CD4-positive, alpha-beta T cell treated with Interleukin-15 for 1 hour (primary cell): ENCODE measurements at places on chromosomes 16 and 17.
A peak's percentile ranks its signal among the peaks of the same experiment; 100 is the strongest.

GRCh38 chr16:8474587-8474986, 115.7 kb downstream of the TMEM114 start:
- no peak for DNase-seq

DNA sequence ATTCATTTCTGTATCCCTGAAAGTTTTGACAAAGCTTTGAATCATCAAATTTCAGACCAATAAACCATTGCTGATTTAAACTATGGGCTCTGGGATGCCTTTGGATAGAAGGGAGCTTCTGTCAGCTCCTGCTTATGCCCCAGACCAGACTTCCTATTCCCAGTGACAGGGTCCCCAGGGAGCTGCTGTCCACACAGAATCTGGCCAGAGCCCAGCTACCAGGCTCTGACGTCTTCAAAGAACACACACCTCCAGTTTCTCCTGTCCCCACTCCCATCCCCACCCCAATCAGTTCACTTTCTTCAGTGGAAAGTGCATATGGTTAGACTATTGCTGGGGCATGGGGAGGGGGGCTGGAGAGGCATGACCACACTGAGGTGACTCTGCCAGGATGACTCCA, 51.6 kb upstream of the SREBF1 start:
- no peak for DNase-seq

- DNase-seq: no peak
Observed at GRCh38 chr17:31155208-31155810, 60.5 kb downstream of the NF1 start.

- no peak for DNase-seq
Observed at GRCh38 chr17:1961189-1961588, 63.9 kb downstream of the RTN4RL1 start.

DNA sequence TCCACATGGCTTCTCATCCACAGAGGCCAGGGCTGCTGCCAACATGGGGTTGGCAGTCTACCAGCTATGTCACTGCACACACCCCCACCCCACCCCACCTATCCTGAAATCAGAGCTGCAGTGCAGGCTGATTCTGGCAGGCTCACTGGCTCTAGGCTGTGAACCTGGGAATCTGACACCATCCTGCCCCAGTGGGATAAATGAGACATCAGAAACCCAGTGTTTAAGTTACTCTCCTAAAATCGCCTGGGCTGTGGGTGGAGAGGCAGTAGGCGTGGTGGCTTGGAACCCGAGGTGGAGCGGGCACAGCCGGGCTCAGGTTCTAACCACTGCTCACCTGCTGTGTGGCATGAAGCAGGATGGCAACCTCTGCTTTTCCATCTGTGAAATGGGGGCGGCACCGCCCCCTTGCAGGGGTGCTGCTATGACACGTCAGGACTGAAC, 5.6 kb downstream of the SLC38A8 start:
- DNase-seq: no peak

DNA sequence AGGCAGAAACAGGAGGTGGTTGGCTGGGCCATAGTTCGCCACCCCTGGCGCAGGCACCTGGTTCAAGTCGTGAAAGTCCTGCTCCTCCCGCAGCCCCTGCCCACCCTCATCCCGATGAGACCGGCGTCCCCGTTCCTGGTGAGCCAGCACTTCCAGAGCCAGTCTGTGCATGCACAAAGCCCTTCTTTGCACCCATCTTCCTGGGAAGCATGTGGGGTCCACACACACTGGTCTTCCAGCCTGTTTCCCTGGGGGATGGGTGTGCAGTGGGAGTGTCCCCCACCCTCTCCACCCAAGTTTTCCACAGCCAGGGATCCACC, 1.6 kb upstream of the ZG16B start:
- DNase-seq: no peak

DNA sequence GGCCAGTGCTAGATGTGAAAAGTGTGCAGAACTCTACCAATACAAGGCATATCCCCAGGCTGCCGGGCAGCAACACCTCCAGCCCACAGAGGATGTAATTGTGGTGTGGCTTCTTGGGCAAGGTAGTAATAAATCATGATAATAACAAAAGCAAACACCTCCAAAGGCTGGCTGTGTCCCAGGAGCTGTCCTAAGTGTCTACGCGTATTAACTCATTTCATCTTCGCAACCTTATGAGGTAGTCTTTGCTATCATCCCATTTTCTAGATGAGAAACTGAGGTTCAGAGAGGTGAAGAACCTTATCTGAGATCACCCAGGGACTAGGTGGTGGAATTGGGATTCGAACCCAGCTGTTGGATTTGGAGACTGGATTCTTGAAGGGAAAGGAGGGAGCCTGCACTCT, 5.3 kb downstream of the PDK2 start:
- DNase-seq: no peak

GRCh38 chr16:4018391-4018790, 97.9 kb downstream of the ADCY9 start:
- no peak for DNase-seq

DNA sequence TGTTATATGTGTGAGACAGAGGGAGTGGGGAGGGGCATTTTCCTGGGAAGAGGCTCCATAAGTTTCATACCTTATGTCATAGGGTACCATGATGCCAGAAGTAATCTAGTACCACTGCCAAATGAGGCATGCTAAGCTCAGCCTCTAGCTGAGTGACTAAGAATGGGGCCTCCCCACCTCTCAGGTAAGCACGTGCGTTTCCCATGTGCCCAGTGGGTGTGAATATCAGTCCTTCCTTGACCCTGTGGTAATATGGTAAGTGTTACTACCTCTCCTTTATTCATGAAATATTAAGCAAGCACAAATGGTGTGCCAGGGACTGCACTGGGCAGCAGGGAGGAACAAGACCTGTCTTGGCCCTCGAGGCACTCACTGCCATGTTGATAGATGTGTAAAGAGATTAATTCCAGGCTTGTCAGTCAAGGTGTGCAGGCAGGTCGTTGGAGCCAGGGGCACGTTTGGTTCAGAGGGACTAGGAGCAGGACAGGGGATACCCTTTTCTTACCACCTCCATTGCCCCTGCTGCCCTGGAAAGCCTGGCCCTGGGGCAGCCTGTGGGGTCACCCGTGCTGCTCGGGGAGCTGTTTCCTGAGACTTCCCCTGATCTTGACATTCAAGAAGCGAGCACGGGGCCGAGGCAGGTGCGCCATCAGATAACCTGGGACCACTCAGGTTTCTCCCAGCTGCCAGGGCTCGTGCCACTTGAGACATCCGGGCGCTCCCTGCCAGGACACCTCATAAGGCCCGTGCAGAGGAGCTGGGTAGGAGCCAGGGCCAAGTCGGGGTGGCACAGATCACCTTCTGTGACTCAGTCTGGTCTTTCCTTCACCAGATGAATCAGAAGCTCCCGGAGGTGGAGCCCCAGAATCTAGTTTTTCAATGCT, 8.8 kb downstream of the RSAD1 start:
- no peak for DNase-seq

GRCh38 chr16:27111486-27111885, 44.8 kb downstream of the C16orf82 start:
- no peak for DNase-seq

DNA sequence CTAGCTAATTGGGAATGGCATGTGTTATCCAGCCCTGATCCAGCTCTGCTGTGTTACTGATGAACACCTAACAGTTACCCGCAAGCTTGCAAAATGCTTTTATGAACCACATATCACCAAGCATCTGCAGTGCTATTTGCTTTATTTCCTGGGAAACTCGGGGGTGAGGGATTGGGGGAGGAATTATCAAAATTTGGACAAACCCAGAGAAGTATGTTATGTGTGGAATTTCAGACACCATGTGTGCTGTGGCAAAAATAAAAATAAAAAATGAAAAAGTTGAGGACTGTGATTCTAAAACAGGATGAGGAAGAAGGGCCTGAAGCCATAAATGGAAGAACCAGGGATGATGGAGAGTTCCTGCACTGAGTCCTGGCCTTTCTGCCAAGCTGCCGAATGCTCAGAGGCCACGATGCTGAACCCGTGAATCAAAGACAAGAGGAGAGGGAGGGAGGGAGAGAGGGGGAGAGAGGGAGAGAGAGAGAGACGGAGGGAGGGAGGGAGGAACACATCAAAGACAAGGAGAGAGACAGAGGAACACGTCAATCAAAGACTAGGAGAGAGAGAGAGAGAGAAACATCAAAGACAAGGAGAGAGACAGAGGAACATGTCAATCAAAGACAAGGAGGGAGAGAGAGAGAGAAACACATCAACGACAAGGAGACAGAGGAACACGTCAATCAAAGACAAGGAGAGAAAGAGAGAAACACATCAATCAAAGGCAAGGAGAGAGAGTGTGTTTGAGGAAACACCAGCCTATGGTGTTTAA, 89.8 kb downstream of the MRM3 start:
- DNase-seq: no peak

- DNase-seq: no peak
Observed at GRCh38 chr16:66459878-66460277, 32.8 kb downstream of the BEAN1 start.

DNA sequence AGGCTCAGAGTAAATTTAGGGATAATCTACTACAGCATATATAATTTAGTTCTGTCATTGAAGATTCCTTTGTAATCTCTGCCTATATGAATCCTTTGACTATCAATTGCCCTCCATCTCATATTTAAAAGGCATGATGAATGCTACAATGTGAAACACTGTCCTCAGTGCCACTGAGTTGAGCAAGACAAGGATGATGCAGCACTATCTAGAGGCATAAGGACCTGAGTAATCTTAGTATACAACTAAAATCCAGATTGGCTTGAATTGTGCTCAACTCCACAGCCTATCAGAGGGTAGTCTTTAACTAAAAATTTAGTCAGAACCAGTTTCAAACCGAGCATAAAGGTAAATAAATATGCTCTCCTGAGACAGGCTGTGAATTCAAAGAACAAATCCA, 11.6 kb upstream of the STRADA start:
- DNase-seq: no peak

GRCh38 chr16:84774810-84775209, 45.0 kb upstream of the CRISPLD2 start:
- peak; percentile 19 for DNase-seq

DNA sequence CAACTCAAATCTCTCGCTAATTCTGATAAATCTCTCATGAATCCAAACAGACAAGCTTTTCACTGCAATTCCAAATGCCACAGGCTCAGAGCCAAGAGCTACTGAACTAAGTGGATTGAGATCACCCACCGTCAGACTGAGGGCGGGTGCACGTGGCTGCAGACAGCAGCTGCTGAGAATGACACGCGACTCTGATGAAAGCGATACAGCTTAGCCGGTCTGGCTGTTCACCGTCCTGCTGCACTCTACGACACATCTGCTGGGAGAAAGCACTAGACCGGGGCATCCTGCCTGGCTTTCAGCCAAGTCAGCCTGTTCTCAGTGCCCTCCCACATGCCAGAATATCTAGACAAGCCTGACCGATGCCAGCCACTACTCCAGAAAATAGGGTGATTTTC, 42.6 kb downstream of the KLHDC4 start:
- peak; percentile 36 for DNase-seq

DNA sequence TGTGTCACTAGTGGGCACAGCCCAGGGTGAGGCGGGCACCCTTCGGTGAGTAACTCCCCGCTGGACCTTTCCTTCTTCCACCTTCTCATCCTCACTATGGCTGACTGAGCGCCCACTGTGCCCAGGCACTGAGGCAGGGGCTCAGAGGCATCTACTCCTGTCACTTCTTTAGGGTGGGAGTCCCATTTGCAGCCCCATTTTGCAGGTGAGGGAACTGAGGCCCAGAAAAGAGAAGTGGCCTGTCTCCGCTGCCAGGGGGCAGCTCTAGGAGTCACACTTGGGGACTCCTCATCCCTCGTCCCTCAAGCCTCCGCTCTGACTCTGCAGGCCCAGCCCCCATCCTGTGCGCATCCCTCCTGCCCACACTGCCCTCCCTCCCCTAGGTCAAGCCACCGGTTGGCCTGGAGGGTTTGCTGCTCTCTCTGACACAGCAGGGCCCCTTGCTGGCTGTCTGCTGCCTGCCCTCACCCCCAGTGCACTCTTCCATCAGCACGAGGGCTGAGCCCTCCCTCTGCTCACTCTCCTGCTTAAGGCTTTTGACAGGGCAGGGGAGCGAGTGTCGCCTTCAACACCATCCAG, 62.4 kb downstream of the CNGB1 start:
- DNase-seq: no peak

DNA sequence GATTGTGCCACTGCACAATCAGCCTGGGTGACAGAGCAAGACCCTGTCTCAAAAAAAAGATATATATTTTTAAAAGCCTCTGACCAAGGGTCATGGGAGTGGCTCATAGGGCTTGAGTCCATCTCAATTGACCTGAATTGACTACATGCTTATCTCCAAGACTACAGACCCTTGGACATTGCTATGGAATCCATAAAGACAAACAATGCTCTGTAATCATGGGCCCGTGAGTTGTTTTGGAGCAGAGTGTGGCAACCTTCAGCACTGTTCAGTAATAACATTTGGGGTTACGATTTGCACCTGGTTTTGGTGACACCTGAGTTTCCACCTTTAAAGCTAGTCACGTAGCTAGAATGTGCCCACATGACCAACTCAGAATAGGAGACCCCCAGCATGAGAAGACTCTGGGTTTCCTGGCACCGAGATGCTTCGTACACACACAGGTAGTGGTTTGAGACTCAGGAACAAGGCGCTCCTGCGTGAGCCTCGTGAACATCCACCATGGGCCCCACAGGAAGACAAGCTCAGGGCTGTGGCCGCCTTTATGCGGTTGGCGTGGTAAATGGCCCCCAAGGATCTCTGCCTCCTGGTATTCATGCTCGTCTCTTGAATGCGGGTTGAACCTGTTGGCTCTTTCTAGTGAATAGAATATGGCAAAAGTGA, 66.6 kb upstream of the RPH3AL start:
- peak; percentile 40 for DNase-seq

DNA sequence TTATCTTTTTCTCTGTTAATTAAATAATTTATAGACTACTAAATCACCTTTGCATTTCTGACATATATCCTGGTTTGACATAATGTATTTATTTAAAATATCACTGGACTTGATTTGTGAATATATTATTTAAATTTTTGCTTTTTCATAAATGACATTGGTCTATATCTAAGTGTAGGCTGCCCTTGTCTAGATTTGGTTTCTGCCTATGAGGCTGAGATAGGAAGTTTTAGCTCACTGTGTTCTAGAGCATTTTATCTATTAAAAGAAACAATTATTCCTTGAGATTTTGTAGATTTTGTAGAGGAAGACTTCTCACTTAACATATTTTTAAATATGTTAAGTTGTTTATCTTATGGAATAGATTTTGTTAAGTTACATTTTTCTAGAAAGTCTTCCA, 43.9 kb downstream of the NACA2 start:
- DNase-seq: no peak

DNA sequence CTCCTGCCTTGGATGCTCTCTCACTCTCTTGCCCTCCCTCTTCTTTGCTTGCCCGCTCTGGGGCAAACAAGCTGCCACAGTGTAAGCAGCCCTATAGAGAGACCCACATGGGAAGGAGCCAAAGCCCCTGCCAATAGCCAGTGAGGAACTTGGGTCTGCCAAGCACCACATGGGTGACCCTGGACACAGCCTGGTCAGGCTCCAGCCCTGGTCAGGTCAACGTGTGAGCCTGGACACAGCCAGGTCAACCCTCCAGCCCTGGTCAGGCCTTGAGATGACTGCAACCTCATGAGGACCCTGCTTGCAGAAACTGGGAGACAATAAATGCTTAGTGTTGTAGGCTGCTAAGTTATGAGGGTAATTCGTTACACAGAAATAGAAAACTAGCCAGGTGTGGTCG, 14.3 kb upstream of the PHOSPHO1 start:
- DNase-seq: no peak
